Vagina (tissue), 2 donors: ENCODE measurements at places on chromosomes 12 and 14.
A peak's percentile ranks its signal among the peaks of the same experiment; 100 is the strongest.

GRCh38 chr14:51612449-51612848 is 39.3 kb upstream of the FRMD6 start:
- DNase-seq = no peak

DNA sequence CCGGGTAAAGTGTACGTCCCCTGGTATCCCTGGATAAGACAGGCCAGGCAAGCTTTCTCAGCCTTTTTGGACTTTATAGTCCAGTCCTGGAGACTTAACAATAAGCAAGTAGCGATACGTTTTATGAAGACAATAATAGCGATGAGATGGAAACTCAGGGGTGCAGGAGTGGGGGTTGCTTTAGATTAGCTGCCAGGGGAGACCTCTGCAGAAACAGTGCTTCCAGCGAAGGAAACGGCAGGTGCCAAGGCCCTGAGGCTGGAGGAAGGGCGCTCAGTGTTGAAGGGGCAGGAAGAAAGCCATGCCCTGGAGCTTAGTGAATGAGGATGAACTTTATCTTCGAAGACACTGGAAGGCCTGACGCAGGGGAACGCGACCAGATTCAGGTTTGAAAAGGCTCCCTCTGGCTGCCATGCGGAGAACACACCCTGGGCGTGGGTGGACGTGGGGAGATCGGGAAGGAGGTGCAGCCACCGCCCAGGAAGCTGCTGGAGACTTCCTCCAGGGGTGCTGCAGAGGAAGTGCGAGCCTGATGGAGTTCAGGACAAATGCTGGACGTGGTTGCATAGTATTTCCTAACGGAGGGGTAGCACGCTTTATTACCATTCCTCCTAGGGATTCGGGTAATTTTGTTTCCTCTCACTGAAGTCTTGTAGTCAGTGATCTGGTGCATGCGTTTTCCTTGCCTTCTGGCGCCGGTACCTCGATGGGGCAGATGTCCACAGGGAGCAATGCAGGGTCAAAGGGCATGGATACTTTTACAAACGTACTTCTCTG is 26.1 kb upstream of the UBC start:
- peak; percentile 96 for DNase-seq

DNA sequence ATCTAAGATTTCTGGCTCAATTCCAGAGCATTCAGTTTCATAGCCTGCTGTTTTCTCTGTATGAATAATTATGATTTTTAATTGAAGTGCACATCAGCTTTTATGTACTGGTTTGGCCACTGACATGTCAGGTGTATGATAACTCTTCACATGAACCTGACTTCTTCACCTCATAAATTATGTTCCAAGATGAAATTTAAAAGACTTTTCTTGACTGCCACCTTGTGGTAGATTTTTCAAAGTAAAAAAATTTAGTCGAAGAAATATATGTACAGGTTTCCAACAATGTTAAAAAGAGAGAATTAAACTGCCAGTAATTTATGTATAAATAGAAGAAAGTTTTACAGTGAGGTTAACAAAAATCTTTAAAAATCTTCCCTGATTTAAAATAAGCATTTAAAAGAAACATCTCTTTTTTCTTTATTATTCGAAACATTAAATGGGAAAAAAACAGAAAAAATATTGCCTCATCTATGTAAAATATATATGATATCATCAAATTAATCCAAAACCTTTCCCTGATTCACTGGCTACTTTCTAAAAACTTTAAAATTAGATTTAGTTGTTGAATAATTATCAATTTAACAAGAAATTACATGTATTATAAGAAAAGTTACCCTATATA is 124.9 kb upstream of the ATXN7L3B start:
- DNase-seq = no peak

GRCh38 chr14:75363570-75364227 is 64.1 kb upstream of the JDP2 start:
- peak; percentile 87 for DNase-seq

DNA sequence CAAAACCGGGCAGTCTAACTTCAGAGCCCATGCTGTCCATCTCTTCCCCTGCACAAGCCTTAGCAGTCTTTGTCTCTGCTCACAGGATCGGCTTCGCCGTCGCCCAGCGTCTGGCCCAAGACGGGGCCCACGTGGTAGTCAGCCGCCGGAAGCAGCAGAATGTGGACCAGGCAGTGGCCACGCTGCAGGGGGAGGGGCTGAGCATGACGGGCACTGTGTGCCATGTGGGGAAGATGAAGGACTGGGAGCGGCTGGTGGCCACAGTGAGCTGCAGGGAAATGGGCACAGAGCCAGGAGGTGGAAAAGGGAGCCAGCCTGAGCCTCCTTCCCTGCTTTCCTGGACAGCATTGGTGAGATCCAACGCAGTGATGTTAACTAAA is 14.2 kb upstream of the CARMIL3 start:
- DNase-seq = no peak

DNA sequence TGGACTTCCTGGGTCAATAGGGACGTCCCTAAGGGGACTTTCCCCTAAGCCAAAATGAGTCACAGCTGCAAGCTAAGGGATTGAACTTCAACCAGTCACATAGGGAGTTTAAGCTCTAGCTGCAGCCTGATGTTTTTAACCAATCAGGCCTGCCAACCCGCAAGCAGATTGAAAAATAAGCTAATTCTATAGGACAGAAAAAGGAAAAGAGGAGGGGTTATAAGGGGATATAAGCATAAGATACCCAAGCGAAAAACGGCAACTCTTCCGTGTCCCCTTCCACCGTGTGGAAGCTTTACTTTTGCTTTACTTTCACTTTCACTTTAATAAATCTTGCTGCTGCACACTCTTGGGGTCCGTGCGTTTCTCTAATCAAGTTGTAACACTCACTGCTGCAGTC is 24.4 kb downstream of the ATP23 start:
- DNase-seq = no peak
